ENCODE measurements at places on chromosomes 7 and 10.

- DNase-seq = no peak
Measured at GRCh38 chr10:12299222-12299965, 50.0 kb upstream of the CAMK1D start.

- DNase-seq = no peak
Measured at GRCh38 chr10:44105696-44106095, 279.2 kb downstream of the CXCL12 start.

GRCh38 chr10:23384364-23384763 is 39.8 kb upstream of the C10orf67 start:
- DNase-seq = no peak

DNA sequence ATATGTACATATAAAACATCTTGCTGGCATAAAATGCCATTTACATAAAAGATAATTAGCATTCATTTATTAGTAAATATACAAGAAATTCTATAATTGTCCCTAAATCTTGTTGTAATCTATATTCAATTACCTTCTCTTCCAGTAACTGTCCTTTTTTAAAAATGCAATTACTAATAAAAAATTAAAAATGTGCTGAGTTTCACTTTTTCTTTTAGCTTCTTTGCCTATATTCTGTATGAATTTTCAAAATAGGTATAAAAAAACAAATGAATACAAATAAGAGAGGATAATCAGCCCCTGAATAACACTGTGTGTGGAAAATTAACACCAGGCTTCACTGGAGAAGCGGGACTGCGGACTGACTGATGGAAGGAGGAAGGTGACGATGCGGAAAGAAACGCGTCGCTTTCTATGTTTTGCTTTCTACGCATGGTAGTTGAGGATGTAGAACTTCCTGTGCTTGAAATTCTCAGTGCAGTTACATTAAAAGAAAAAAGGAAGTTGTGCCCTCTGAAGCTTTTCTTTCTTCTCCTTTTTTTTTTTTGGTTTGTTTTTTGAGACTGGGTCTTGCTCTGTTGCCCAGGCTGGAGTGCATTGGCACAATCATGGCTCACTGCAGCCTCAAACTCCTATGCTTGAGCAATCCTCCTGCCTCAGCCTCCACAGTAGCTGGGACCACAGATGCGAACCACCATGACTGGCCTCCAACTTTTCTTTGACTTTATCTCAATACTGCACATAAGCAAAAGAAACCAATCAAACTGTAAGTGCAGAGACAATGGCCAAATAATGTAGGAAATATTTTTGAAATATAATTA is 7.4 kb upstream of the ZMYND11 start:
- no peak for DNase-seq

GRCh38 chr7:121847041-121847440 is 25.9 kb upstream of the PTPRZ1 start:
- no peak for DNase-seq

GRCh38 chr7:25399000-25399750 is 170.9 kb upstream of the NPVF start:
- no peak for DNase-seq

DNA sequence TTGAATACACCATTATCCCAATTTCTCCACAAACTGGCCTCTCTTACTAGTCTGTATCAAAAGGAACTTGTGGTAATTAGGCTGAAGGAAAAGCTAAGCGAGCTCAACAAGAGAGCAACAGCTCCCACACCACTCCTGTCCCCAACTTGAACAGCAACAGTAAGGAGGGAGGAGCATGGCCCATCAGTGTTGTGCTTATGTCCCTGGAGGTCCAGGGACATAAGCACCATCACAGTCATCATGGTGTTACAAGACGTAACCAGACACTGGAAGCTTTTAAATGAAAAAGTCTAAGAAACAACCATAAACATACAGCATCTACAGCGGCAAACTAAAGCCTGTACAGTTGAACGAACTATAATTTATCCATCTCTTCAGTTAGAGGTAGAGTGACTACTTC is 989 bp downstream of the ERLIN1 start:
- no peak for DNase-seq

DNA sequence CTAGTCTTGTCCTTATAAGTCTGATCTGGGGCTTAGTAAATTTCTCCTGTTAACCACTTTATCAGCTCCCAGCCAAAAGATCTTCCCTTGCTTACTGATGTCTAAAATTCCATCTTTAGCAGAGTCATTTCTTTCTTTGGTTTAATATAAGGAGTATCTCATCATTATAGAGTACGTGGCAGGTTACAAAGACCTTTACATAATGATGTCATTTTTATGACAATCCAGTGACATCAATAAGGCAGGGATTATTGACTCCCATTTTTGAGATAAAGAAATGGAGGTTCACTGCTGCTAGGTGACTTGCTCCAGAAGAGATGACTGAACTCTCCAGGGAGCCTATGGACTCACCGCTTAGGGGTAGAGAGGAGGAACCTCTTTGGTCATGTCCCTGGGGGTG is 8.1 kb upstream of the IFRD1 start:
- DNase-seq = no peak

DNA sequence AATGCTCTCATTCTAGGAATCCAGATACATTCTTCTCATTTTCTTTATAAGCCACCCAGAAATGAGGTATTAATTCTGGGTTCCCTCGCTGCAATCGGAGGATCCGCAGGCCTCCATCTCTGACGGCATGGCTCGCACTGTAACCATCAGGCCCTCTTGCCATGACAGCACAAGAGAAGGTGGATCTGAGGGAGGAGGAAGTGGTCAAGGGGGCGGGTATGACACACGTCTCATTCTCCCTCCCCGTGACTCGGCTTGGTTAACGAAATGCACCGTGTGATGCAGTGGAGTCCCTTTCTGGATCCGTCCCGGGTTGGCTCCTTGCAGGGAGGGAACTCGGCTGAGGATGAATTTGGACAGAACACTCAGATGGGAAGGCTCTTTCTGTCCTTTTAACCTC is 280.2 kb downstream of the TCERG1L start:
- DNase-seq = no peak

- DNase-seq = no peak
Measured at GRCh38 chr10:91471602-91472001, 61.5 kb downstream of the HECTD2 start.

- no peak for DNase-seq
Measured at GRCh38 chr10:36183056-36183455, 541.0 kb upstream of the FZD8 start.

DNA sequence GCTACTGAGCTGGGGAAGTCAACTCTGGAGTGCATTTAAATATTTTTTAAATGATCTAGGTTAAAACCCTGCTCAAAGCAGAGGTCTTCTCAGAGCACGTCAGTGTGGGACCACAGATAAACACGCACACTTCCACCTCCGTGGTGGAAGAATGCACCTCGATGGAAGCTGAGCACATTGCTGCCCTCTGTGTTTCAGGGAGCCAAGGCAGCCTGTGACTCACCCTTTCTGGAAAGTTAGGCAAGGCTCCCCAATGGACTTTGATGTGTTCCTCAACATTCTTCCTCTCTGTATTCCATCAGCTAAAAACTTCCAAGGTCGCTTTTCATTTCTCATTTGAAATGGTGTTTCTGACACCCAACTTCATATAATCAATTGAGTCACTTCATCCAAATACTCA is 170.8 kb upstream of the KMT2E start:
- no peak for DNase-seq

- DNase-seq = no peak
Measured at GRCh38 chr7:79506481-79506880, 53.0 kb upstream of the MAGI2 start.

DNA sequence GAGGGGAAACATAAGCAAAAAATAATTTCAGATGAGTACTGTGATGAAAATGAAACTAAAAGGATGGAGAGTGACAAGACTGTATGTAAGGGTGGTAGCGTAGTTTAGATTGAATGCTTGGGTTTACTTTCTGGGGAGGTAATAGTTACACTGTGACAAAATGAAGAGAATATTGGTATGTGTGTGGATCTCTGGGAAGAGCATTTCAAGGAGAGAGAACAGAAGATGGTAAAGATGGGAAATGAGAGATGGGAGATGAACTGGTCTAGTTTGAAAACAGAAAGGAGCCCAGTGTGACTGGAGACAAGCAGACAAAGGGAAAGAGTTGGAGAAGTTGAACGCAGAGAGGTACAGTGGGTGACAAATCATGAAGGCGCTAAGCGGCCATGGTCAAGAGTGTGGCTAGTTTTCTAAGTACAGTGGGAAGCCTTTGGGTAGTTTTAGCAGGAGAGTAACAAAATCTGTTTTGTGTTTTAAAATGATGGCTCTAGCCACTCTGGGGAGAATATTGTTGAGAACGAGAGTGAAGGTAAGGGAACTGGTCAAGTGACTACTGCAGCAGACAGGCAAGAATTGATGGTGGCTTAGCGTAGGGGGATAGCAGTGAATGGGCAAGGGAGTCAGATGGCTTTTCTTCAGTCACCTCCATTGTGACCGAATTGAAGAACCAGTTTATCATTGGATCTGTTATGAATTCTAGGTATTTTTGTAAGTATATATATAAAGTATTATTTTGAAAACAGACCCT is 22.6 kb downstream of the PALS2 start:
- no peak for DNase-seq

DNA sequence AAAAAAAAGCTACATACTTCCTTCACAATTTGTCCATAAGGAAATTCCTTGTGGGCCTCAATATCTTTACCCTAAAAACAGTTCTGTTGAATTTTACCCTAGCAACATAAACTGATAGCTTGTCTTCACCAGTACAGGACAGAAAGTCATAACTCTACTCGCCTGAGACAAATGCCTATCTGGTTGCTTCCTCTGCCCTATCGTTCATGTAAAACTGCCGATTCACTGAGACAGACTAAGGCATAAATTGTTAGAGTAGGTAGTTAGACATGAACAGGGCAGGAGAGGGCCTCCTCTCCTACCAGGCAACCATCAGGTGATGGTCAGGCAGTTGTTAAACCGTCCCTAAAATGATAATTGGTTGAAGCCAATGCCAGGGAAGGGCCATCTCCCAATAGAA is 25.0 kb downstream of the IFIT3 start:
- DNase-seq = no peak

DNA sequence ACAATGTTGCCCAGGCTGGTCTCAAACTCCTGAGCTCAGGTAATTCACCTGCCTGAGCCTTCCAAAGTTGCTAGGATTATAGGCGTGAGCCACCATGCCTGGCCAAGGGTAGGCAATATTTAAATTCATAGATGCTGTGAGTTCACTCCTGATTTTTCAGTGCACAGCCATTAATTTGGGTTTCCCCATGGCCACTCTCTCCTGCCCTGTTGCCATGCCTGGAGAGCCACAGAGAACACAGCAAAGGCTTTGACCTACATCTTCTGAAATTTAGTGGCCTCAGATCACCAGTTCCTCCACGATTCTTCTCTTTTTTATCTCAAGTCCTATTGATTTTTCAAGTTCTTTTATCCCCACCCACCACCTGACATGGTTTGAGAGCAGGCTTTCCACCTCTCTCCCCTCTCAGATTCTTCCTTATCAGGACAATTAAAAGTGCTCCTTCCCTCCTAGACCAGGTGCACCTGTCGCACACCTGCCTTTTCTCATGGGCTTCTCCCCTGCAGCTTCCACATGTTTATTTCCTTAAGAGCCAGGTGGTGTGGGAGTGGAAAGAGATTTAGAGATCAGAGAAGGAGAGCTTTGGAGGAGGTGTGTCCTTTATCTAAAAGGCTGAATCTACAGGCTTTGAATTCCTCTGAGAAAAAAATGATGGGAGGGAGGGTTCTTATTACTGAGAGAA is 123.8 kb downstream of the ADRA2A start:
- no peak for DNase-seq

DNA sequence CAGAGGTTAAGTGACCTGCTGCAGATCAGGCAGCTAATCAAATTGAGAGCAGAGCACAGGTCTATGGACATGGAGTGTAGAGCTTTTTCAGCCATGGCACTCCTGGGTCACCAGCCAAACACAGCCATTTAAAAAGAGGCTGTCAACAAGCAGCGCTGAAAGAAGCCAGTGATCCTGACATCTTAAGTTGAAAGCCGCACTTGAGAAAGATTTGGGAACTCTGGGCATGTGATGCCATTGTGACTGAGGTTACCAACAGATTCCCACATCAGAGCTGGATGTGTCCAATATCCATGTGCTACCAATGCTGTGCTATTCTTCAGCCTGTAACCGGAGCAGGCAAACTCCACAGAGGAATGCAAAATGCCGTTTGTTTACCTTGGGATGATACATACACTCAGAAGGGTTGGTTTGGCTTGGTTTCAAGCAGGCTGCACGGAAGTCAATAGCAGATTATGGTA is 56.2 kb upstream of the ABLIM1 start:
- peak; percentile 52 for DNase-seq

GRCh38 chr10:113961182-113962031 is 82.3 kb upstream of the ADRB1 start:
- no peak for DNase-seq

DNA sequence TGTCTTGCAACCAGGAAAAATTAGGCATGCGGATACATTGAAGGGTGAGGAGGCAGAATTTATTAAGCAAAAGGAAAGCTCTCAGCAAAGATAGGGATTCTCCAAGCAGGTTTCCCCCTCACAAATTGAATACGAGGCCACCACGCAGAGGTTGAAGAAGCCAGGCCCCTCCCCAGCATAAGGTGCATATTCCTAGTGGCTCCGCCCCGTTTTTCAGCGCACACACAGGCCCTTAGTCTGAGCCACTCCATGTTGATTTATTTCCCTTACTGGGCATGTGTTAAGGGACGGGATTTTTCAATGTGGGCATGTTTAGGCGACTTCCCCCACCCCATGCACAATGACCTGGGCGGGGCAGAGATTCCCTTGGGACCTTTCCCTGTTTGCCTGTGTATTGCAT is 24.9 kb downstream of the PPP2R2D start:
- no peak for DNase-seq

GRCh38 chr7:157432957-157433576 is 96.3 kb downstream of the DNAJB6 start:
- DNase-seq = no peak

DNA sequence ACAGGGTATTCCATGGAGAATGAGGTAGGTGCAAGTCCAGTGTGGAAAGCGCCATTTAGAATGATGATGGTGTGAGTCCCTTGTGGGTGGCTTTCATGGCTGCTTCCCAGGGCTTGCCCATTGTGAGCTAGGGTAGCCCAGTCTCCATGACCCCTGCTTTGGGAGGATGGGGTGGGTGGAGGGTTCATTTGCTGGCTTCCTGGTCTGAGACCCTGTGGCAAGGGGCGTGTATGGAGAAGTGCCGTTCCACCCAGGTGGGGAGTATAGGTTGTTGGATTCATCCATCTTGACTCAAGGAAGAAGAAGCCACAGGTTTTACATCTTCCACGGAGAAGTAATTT is 27.7 kb downstream of the CCM2 start:
- DNase-seq = no peak

- DNase-seq = no peak
Measured at GRCh38 chr10:101493782-101494281, 94.2 kb downstream of the POLL start.

DNA sequence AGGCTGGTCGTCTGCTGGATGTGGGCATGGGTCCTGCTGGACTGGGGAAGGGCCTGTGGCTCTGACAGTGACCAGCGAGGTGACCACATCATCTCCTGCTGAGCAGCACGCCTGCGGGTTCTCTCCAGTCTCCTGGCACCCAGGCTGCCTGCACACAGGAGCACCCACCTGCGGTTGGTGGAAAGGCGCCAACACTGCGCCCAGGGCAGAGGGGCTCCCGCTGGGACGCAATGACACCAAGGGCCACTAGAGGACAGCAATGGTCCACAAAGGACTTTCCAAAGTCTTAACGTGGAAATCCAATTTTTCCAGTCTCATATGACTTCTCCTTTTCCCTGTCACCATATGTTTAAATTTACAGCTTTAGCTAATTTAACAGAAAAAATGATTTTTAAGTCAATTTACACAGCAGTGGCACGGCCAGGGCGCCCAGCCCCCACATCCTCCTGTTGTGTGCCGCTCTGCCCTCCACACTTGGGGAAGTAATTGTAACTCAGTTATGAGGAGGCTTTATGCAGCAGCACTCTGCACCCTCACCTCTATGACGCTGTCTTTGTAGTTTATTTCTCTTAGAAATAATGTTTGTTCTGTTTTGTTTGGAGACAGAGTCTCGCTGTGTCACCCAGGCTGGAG is 38.1 kb downstream of the CFAP46 start:
- no peak for DNase-seq

Measured in left hindlimb (tissue), 1 donor.